ENCODE measurements at places on chromosomes 1 and 21.

- no peak for DNase-seq
These were observed 231.0 kb upstream of the B3GALT2 start for GRCh38 chr1:193417403-193417802.

GRCh38 chr21:42373196-42373907 is 7.0 kb upstream of the TFF1 start:
- no peak for DNase-seq

DNA sequence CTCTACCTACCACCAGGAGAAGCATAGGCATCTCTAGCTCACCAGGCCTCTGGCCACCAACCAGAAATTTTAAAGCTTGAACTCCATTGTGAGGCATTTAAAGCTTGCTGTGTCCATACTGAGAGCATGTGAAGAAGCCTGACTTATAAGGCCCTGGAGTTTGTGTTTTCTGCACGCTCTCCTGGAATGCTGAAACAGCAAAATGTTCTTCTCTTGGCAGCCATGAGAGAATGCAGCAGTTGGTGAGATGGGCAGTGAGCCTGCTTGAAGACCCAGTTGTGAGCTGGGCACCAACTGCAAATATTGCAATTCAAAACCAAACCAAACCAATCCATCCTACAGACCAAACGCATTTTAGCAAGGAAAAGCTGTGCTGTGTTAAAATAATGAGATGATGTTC is 170.0 kb upstream of the IVNS1ABP start:
- DNase-seq = no peak

GRCh38 chr1:46931151-46931550 is 10.1 kb downstream of the CYP4A11 start:
- DNase-seq = no peak

DNA sequence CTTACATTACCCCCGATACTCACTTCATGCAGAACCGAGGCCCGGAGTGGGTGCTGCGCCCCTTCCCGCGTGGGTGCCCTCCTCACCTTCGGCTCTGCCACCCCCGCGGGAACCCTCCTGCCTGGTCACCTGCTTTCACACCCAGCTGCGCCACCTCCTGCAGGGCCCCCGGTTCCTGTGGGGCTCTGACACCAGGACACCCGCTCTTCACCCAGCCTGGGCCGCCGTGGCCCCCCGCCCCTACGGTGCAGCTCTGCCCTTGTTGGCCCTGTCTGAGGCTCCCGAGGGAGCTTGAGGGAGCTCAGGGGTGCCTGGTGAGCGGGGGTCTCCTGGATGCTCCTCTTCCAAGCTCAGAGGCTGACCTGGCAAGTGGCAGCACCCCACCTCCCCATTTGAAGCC is 19.0 kb downstream of the RRP1 start:
- no peak for DNase-seq

DNA sequence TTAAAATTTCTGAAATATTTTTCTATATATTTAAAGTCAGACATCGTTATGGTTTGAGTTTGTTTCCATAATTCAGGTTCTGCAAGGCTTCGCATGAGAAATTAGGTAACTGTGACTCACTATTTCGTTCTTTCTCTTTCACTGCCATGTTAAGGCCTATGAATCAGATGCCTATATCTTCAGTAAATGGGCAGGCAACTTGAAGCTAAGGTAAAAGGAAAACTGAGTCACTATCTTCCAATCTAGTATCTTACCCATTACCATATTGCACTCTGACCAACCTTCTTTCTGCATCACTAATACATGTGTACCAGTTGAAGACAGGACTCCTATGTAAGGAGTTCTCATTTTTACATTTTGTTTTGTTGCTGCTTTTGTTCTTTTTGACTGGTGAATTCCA is 37.8 kb downstream of the PYHIN1 start:
- DNase-seq = no peak

- no peak for DNase-seq
These were observed 52.6 kb upstream of the ETS2 start for GRCh38 chr21:38753114-38753513.

DNA sequence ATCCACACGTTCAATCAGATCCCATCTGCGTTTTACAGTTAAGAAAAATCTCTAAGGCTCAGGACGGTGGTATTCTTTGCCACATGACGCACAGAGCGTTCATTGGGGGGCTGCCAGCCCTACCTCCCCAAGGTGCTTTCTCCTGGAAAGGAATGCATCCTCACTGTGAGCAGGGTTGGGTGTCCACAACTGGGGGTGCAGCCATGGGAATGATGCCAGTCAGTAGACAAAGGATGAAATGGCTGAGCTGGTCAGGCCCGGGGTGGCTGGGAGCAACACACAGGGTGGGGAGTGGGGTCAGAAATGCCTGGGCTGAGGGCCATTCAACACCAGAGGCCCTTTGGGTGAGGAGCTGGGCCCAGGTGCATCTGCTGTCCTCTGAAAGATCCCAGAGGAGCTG is 25.9 kb downstream of the OPTC start:
- DNase-seq = no peak

- DNase-seq = no peak
These were observed 85.1 kb downstream of the MTR start for GRCh38 chr1:236880209-236880608.

DNA sequence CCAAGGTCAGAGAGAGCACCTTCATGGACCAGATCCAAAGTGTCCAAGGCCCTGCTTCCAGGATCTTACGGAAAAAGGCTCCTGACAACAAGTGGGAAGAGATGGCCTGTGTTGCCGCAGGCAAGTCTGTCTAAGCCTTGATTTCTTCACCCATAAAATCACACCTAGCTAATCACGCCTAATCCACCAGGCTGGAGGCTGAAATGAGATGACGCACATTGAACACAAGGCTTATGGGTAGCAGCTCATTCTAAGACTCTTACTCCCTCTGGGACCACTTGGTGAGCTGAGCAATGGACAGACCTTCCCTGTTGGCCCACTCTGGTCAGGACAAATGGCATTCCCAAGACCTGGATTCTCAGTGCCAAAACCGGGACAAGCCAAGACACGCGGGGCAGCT is 38.2 kb downstream of the GRIK3 start:
- DNase-seq = no peak

GRCh38 chr1:116945421-116945820 is 35.7 kb downstream of the PTGFRN start:
- no peak for DNase-seq

GRCh38 chr1:41662765-41663437 is 178.4 kb upstream of the EDN2 start:
- DNase-seq = no peak
